Karpas-422 (cell line): ENCODE measurements at places on chromosomes 5 and 9.
A peak's percentile ranks its signal among the peaks of the same experiment; 100 is the strongest.

- no peak for DNase-seq
Observed at GRCh38 chr5:3993856-3994473, 398.3 kb downstream of the IRX1 start.

- peak; percentile 47 for DNase-seq
Observed at GRCh38 chr5:169265888-169266287, 35.1 kb downstream of the SLIT3 start.

- peak; percentile 53 for DNase-seq
Observed at GRCh38 chr5:27472000-27472763, 433.8 kb upstream of the CDH9 start.

DNA sequence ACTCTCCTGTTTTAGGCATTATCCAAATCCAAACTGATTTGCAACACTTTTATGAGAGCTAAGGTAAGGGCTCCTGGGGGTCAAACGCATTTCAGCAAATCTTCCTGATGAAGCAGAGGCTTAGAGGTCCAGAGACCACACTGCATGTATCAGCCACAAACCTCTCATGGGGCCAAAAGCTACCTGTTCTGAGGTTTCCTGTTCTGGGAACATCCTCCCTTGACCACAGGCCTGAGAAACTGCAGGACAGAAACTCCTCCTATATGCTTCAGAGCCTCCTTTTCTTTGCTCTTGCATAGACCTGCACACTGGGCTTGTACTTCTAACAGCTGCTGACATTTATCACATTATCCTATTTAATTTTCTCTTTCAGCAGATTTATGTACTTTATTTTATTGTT, 92.6 kb downstream of the OR2K2 start:
- no peak for DNase-seq

GRCh38 chr9:6926436-6926835, 168.7 kb downstream of the KDM4C start:
- no peak for DNase-seq

GRCh38 chr9:25366906-25367305, 311.3 kb downstream of the TUSC1 start:
- no peak for DNase-seq

- peak; percentile 40 for DNase-seq
Observed at GRCh38 chr5:78647351-78647818, 1.2 kb downstream of the LHFPL2 start.

GRCh38 chr9:128628471-128629048, 28.1 kb downstream of the DYNC2I2 start:
- no peak for DNase-seq

GRCh38 chr5:131589510-131590348, 45.3 kb downstream of the RAPGEF6 start:
- DNase-seq = peak; percentile 79

DNA sequence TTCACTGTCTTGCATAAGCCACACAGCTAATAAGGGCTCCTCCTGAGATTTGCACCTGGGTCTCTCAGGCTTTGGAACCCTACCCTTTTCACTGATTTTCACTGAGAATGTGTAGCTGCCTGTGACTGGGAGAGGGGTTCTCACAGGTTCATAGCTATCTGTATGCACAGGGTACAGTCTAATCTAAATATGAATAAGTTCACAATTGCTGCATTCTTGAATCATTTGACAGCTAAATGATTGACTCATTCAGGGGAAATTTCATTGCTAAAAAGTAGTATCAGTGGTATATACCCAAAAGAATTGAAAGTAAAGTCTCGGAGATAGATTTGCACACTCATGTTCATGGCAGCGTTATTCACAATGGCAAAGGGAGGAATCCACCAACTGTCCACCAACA, 140.7 kb downstream of the BOD1 start:
- DNase-seq = no peak

DNA sequence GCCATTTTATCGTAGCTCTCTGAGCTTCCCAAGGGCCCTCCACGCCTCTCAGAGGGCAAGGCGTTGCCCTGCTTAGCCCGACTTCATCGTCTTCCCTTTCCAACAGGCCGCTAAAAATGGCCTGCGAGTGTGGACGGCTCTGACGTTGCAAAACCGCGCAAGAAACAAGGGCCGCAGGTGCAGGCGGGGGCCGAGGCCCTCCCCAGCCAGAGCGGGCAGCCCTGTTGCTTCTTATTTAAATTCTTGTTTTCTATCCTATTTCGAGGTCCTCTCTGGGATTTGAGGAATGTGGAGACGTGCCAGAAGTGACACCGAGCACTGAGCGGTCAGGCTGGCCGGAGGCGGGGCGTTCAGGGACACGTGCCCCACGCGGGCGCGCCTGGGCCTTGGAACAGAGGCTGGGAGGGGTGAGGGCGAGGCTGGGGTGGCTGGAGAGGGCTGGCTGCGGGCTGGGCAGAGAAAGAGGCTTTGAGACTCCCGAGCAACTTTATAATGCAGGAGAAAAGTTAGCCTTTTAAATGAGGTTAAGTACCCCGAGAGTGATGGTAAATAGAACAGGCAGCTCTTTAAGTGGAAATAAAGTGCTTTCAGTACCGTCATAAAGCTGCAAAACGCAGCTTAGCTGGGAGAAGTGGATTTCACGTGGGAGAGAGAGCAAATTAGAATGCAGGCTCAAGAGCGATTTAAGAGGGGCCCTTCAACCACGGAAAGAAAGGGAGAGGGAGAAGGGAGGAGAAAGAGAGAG, 243.6 kb downstream of the AUH start:
- DNase-seq = no peak

DNA sequence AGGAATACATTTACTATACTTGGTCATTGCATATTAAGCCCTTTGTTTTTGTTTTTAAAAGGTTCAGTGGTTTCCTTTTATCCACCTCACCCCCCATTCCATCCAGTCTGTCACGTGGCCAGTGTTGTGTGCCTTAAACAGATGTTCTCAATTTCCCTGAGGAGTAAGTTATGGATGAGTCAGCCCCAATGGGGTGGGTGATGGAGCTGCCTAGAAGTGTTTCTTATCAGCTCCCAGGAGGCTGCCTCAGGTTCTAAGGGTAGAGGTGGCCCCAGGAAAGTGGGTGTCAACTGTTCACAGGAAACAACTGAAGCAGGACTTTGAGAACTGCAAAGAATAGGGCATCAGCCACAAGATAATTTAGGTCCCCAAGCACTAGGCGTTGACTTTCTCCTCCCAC, 41.1 kb downstream of the ACTBL2 start:
- no peak for DNase-seq

DNA sequence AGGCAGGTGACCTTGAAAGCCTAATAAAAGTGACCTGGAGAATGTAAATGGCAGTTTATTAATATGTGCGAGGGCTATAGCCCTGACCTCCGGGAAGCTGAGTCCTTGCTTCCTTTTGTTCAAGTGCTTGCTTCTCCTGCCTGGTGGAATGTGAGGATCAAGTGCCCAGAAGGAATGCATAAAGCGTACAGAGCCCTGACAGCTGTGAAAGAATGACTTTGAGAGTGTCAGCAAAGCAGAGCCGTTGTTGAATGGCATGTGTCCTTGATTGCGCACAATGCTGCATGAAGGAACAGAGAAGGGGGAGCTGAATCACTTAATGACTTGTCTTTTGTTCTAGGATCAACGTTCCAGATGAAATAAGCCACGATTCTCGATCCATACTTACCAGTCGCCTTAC, 133.0 kb downstream of the SLF1 start:
- no peak for DNase-seq
